ENCODE measurements at places on chromosomes 4 and X. TPM values are rescaled to one million over a fixed set of nuclear protein-coding genes. Genes with fewer than 3 reads are reported as not detected.

MAGEA10 gene
- total RNA-seq = not detected

HELT gene
- not detected for total RNA-seq

HSFX4 gene
- 0.30 TPM for total RNA-seq

MSANTD1 gene
- 1.1 TPM for total RNA-seq

CHST7 gene
- 3.5 TPM for total RNA-seq

TMEM184C gene
- 19.0 TPM for total RNA-seq

GNRHR gene
- not detected for total RNA-seq

S100P gene
- 2.8 TPM for total RNA-seq

EGFL6 gene
- total RNA-seq = 0.24 TPM

FOXP3 gene
- 0.11 TPM for total RNA-seq

CC2D2A gene
- 9.0 TPM for total RNA-seq

SHROOM4 gene
- total RNA-seq = 8.6 TPM

PTTG2 gene
- total RNA-seq = 1.1 TPM

BEX1 gene
- 4.1 TPM for total RNA-seq

BTK gene
- total RNA-seq = 1.3 TPM

DIPK2B gene
- 14.0 TPM for total RNA-seq

FAAH2 gene
- total RNA-seq = 0.19 TPM

PLS3 gene
- total RNA-seq = 50.3 TPM

MMRN1 gene
- 2.5 TPM for total RNA-seq

GK2 gene
- not detected for total RNA-seq

KDR gene
- total RNA-seq = 28.7 TPM

GIMD1 gene
- total RNA-seq = not detected

TLR2 gene
- 5.1 TPM for total RNA-seq

BCOR gene
- total RNA-seq = 24.2 TPM

MAGEA9B gene
- total RNA-seq = not detected

All from cardiac septum (tissue), 1 donor.